T-helper 2 cell treated with Interferon-gamma antibody and Interleukin-4, amounts not matched to agents 5 μg/mL and 100 μg/mL, for 36 hours (primary cell): ENCODE measurements at places on chromosomes 1 and 21.

DNA sequence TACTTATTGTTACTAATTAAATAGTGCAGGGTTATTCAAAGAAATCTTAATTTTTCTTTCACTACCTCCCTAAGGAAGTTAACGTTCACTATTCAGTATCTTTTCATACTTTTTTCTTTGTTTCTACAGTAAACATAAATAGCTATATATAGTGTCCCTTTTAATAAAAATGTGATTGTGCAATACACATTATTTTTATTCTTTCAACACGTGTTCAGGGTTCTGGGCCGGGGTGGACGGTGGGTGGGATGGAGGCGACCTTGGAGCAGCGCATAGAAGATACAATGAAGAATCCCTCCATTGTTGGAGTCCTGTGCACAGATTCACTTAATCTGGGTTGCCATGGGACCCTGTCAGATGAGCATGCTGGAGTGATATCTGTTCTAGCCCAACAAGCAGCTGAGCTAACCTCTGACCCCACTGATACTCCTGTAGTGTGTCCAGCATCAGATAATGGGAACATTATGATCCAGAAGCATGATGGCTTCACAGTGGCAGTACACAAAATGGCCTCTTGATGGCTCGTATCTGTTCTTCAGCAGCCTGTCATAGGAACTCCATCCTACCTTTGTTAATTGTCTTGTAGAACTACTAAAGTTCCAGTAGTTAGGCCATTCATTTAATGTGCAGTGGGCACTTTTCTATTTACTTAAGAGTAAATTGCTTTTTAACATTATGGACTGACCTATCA lies 155.9 kb upstream of the L1TD1 start:
- no peak for DNase-seq

- no peak for DNase-seq
Measured at GRCh38 chr1:46412893-46413595, 18.9 kb downstream of the FAAH start.

- no peak for DNase-seq
Measured at GRCh38 chr21:35583566-35584216, 476.6 kb downstream of the SETD4 start.

GRCh38 chr1:63199706-63200335 lies 122.5 kb upstream of the FOXD3 start:
- DNase-seq, result no peak

DNA sequence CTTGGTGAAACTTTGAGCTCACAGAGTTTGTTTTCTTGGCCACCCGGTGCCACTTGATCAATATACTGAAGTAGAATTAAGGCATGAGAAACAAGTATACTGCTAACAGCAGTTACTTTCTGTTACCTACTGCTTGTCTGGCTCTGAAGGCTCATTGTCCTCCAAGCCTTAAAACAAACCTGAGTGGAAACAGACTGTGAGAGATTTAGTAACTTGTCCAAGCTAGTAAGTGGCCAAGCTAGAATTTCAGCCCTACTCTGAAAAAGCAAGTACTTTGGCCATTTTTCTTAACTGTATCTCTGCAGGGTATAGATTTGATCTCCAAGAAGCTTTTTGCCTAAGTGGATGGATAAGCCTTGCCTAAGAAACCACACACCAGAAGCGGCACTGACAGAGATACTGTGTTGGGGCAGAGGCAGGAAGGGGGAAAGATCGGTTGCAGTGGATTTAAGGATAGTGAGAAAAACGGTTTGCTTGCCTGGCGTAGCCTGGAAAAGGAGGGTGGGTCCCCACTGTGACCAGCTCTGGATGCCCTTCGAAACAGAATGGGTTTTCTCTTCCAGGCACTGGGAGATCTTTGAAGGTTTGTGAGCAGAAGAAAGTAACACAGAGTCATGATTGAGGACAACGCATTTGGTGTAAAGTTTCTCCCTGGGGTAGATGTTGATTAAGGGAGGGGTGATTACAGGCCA lies 2.1 kb upstream of the MACO1 start:
- no peak for DNase-seq

GRCh38 chr1:203083463-203083921 lies 2.3 kb downstream of the MYOG start:
- DNase-seq, result no peak

GRCh38 chr1:77227381-77227780 lies 8.2 kb upstream of the PIGK start:
- DNase-seq, result no peak

DNA sequence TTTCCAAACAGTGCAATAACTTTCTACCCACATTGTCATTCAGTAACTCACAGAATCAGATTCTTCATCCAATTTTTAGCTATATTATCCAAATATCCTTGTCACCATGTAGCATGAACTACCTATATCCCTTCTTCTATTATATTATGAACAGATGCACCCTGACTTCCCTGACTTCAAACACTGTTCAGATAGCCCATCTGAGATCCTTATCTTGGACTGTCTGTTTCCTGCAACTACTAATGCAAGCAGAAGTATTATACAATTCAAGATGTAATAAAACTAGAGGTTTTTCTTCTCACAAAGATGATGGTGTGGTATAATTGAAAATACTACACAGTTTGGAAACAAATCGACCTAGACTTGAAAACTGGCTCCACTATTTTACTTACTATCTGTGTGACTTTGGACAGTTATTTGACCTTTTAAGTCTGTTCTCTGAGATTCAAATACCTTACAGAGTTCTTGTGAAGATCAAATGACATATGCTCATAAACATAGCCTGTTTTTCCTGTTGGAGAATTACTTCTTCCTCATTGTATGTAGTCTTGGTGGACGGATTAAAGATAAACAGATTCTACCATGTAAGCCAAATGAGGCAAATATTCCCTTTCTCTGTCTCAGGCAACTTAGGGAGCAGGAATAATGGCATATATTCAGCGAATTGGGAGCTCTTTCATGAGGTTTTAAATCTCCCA lies 407.9 kb upstream of the ZRANB2 start:
- no peak for DNase-seq

GRCh38 chr1:14836426-14837140 lies 238.1 kb downstream of the KAZN start:
- DNase-seq, result no peak

- DNase-seq, result no peak
Measured at GRCh38 chr1:155379631-155380090, 59.0 kb downstream of the RUSC1 start.

DNA sequence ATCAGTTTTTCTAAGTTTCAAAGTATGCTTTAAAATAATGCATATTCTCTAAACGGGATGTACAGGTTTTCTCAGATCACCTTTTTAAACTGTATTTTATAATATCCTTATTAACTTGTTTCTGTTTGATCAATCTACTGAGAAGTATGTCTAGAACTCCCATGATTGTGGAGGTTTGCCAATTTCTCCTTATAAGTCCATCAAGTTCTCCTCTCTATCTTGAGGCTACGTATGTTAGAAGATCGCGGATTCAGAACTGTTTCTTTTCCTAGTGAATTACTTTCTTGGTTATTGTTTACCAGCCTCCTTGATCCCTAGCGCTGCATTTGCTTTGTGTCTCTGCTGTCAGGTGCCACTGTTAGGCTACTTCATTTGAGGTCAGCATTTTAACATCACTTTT lies 89.2 kb downstream of the NPHP4 start:
- DNase-seq, result no peak

DNA sequence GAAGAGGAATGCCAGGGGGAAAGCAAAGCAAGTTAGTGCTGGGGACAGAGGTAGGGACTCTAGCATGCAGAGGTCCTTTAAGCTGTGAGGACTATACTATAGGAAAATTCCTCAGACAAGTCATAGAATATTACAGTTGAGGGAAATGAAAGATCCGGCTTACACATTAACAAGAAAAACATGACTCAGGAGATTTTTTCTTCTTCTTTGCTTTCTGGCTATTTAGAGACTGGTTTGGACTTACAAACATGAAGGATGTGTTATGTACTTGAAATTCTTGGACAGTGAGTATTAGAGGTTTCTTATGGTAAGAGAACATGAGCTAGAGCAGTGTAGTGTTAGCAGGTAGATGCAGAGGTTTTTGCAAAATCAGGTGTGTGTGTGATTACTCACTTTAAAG lies 24.9 kb downstream of the USP25 start:
- DNase-seq, result no peak

- no peak for DNase-seq
Measured at GRCh38 chr1:110235181-110235833, 25.2 kb downstream of the KCNC4 start.

GRCh38 chr1:155126556-155127104 lies 1.0 kb upstream of the EFNA1 start:
- no peak for DNase-seq

DNA sequence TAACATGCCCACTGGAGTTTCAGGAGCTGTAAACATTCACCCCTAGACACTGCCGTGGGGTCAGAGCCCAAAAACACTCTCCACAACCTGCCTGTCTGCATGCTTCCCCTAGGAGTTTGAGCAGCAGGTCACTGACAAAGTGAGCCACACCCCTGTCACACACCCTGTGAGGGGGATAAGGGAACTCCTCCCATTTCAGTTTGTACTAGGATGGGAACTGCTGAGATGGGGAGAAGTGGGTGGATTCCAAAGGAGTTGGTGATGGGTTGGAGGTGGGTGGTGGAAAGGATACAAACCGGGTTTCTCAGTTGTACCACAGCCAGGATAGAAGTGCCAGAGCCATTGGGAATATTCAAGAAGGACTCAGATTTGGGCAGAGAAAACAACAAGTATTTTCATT lies 140.2 kb downstream of the MIS18A start:
- DNase-seq, result no peak

DNA sequence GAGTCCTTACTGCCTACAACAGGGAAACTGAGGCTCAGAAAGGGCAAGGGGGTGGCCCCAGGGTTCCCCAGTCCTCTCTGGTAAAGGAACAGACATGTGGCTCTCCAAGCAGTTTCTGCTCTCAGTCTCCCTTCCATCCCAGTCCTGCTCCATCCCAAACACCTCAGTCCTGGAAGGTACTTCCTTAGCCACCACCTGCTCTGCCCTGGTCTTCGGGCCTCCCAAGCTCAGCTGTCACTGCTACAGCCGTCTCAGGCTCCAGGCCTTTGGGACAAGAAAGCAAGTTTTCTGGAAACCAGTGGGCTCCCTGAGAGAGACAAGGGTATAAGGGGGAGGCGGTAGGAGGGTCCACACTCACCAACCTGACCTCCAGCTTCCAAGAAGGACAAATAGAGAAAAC lies 23.1 kb upstream of the ADGRB2 start:
- DNase-seq, result no peak

DNA sequence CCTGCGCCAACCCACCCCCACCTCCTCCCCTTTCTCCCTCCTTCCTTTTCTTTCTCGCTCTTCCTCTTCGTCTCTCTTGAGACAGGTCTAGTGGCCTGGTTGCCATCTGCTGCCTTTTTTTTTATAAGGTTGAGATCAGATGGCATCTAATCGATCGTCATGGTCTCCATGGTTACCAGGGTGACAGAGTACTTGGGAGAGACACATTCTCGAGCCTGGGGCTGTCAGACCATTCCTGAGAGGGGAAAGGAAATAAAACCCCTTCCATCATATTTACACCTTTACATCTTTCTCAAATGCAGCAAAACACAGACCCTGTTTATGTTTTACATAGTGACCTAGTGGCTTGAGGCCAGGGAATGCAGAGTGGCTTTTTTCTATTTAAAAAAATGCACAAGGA lies 53.5 kb upstream of the SLC22A15 start:
- DNase-seq, result no peak

DNA sequence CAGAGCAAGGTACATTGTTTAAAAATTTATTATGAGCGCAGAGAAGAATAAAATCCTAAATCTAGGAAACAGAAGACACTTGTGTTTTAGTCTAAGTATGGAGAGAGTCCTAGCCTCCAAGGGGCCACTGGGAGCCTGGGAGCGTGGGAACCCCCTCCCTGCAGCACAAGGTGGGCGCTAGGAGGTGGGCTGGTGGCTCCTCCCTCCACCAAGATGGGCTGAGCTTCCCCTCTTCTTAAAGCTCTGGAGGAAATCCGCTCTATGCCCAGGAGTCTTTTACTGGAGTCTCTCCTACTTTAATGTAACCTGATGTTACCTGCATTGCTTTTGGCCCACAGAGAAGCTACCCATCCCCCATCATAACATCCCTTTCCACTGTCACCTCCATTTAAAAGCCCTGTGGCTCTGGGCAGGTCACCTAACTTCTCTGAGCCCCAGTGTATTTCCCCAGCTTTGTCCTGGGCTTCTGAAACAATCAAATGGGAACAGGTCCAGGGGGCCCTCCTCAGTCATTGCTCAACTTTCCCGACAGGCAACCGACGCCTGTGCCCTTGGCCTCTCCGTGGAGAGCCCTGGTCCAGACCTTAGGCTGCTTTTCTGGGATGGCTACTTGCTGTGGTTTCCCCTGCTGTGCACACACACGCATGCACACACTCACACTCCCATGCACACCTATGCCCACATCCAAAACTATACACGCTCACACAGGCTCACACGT lies 181.5 kb downstream of the NPHP4 start:
- DNase-seq, result no peak

DNA sequence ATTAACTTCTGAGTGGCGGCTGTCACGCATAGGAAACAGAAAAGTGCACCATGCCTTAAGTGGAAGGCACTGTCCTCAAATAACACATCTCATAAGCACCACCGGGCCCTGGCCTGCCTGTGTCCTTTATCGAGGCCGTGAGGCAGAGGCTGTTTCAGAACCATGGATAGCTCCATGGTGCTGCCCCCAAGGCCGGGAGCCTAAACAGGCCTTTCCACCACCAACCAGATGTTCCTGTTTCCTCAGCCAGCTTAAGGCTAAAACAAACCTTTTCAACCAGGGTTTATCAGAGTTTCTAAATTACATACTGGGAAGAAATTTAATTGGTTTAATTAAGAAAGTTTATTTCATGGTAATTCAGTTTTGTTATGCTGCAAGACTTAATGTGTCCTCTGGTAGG lies 114.4 kb downstream of the DMRTA2 start:
- no peak for DNase-seq

DNA sequence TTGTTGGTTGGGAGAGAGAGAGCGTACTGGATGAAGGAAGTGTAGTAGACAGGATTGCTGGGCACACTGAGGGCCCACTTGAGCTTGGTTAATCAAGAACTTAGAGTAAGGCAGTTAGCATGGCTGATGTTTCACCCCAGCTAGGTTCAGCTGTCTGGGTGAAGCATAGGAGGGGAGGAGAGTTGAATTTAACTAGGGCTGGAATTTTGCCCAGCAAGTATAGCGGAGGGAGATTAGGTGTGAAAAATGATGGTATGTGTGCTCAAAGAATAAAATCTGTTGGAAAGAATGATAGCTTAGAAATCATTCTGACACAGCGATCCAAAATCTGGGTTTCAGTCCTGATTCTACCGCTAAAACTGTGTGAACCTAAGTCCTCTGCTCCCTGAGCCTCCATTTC lies 461.5 kb upstream of the PROX1 start:
- DNase-seq, result no peak

DNA sequence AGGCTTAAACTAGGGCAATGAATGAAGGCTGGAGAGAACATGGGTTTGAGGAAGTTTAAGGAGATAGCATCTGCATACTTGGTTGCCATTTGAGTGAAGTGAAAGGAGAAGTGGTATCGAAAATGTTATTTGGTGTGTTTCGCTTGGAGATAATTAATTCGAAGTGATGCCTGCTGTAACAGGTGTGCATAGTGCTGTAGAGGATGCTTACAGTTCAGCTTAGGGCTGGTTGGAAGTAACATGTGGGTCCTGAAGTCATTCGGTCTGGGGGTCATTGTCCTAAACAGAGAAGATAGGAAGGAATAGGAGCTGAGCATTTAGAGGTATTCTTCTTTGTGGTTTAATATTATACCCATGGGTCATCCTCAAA lies 301 bp upstream of the NUDT17 start:
- DNase-seq, result no peak

- peak; percentile 23 for DNase-seq
Measured at GRCh38 chr1:210464519-210465039, 135.9 kb downstream of the HHAT start.

GRCh38 chr1:6367381-6368012 lies 26.1 kb downstream of the ACOT7 start:
- no peak for DNase-seq
